ENCODE measurements at places on chromosomes 12 and 14.

- no peak for DNase-seq
These were observed 57.2 kb upstream of the SCN8A start for GRCh38 chr12:51533799-51534198.

DNA sequence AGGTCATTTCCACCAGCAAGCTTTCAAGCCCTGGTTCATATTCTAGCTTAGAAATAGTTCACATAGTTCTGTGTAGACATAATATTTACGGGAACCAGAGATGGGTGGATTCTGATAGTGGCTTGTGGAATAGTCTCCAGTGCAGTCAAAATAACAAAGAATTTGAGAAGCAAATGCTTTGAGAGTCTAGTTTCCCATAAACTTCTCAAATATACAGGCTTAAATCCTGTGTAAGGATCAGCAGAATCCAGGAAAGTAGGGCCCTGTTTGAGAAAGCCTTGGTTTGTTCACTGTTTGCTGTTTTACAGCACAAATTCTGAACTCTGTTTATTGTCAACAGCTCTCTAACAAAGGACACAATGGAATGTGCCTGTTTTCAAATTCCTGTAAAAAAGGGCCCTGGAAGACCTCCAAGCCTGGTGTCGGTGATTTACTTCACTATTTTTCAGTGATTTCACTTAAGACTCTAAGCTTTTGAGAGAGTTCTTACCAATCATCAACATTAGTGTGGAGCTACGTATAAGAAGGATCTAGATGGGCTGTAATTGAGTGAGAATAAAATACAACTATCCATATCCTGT lies 11.4 kb upstream of the FOS start:
- DNase-seq: no peak

GRCh38 chr12:15278816-15279658 lies 43.3 kb upstream of the PTPRO start:
- DNase-seq: no peak

DNA sequence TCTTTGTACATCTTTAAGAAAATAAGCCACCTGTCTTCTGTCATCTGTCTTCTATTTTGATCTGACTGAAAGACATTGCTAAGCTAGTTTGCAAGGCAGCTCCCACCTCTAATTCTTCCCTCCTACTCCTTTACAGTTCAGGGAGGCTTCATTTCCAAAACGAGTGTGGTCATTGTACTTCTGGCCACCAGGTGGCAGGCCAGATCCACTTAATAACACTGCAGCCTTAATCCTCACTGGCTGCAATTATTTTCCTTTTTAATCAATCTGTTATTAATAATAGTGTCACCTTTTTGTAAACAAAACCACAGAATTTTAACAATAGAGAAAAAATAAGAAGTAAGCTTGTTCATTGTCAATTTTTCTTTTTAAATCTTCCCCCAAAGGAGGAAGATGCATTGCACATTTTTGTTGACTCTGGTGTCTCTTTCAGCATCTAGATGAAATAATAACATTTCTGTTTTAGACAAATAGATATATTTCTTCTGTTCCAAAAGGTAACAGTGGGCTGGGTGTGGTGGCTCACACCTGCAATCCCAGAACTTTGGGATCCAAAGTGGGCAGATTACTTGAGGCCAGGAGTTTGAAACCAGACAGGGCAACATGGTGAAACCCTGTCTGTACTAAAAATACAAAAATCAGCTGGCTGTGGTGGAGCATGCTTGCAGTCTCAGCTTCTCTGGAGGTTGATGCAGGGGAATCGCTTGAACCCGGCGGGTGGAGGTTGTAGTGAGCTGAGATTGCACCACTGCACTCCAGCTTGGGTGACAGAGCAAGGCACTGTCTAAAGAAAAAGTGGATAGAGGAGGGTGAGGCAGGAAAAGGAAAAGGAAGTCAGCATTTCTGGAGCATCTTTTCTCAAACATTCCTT lies 23.3 kb downstream of the GABARAPL1 start:
- DNase-seq: no peak

GRCh38 chr14:104398656-104399055 lies 180.9 kb upstream of the C14orf180 start:
- no peak for DNase-seq

- no peak for DNase-seq
These were observed 28.1 kb upstream of the CNOT2 start for GRCh38 chr12:70214972-70215617.

- DNase-seq: no peak
These were observed 133.8 kb downstream of the SAMD4A start for GRCh38 chr14:54700717-54701116.

- DNase-seq: no peak
These were observed 111.3 kb upstream of the FKBP4 start for GRCh38 chr12:2683283-2684025.

- DNase-seq: no peak
These were observed 83.1 kb upstream of the TSPAN8 start for GRCh38 chr12:71240946-71241345.

DNA sequence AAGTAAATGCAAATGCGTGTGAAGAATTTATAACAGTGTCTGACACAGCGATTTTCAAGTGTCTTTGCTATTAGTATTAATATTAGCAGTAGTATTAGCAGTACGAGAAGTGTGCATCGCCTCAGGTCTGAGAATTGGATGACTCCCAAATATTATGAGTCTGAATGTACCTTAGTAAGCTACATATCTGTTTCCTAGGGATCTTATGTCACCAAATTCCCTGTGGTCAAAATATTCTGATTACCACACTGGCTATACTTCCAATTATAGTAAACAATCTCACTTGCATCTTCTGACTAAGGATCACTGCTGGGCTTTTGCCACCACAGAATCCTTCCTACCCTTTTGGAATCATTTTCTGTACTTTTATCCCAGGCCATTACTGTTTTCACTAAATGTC lies 396.0 kb upstream of the MIS18BP1 start:
- no peak for DNase-seq

- DNase-seq: no peak
These were observed 63.7 kb upstream of the BDKRB2 start for GRCh38 chr14:96140952-96141351.

- no peak for DNase-seq
These were observed 52.6 kb downstream of the RASSF8 start for GRCh38 chr12:26011099-26011498.

- DNase-seq: no peak
These were observed 63.7 kb downstream of the FBXL14 start for GRCh38 chr12:1530592-1531152.

- DNase-seq: no peak
These were observed 29.5 kb upstream of the HIGD1C start for GRCh38 chr12:50922820-50923219.

DNA sequence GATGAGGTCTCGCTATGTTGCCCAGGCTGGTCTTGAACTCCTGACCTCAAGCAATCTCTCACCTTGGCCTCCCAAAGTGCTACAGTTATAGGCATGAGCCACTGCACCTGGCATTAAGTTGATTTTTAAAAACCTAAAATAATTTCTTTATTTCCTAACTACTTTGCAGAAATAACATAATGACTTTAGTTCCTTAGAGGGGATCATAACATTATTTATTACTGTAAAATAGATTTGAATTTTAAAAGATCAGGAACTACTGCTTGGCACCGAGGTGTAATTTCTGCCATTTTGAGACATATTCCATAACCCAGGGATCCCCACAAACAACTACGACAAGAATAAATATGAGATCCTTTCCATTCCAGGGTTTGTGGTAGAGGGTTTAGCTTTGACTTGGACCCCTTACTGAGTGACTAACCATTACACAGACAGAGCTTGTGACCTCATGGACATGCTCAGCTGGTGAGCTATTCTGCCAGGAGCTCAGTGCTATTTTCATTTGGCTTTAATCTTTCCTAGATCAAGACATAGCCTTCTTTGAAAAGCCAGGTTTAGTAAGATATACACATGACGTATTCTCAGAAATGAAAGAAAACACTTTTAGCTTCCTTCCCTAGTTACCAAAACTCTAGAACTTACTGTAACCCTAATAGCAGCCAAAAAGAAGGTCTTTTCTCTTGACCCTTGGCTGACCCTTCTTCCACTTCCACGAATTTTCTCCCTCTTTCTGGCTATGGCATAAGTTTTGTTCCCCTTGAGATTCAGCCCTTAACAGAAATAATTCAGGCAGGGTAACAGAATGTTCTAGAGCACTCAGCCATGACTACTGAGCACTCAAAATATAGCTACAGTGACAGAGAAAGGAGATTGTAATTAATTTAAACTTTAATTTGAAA lies 75.1 kb upstream of the NUDT4 start:
- DNase-seq: no peak

DNA sequence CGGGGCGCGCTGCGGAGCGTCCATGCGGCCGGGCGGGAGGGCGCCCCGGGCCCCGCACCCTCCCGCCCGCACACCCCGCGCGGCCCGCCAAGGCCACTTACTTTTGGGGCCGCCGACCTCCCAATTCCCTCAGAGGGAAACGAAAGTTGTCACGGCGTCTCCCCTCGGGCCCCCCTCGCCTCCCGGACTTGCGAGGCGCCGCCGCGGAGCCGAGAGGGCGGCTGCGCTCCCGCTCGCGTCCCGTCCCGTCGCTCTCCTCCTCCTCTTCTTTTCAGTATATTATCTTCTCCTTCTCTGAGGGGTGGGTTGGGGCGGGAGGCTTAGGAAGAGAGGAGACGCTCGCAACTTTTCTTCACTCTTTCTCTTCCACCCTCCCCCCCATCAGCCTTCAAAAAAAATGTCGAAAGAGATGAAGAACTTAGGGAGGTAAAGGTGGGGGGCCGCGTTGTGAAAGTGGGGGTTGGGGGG lies 613 bp downstream of the DUSP16 start:
- DNase-seq: peak; percentile 24

GRCh38 chr12:91890742-91891141 lies 254.9 kb downstream of the BTG1 start:
- no peak for DNase-seq

GRCh38 chr12:75954041-75954440 lies 77.5 kb downstream of the PHLDA1 start:
- DNase-seq: no peak

DNA sequence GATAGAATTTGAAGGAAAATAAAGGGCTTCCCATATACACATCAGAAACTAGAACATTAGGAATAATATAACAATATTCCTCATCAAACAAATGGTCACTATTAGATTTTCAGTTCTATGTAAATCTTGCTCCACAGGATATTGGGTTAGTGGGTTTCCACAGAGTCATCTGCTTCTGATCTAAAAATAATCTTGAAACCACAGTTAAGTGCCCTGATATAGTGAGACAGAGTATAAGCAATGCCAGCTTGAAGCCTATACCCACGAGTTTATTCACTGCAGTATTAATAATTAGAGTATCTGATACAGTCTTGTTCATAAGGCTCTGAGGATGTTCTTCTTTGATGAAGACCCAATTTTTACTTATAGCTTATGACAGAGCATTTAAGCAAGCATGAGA lies 74.5 kb upstream of the ATF7IP start:
- no peak for DNase-seq

- DNase-seq: no peak
These were observed 4.6 kb downstream of the KRT80 start for GRCh38 chr12:52187206-52187605.

- DNase-seq: no peak
These were observed 7.3 kb downstream of the IL31 start for GRCh38 chr12:122166422-122167349.

DNA sequence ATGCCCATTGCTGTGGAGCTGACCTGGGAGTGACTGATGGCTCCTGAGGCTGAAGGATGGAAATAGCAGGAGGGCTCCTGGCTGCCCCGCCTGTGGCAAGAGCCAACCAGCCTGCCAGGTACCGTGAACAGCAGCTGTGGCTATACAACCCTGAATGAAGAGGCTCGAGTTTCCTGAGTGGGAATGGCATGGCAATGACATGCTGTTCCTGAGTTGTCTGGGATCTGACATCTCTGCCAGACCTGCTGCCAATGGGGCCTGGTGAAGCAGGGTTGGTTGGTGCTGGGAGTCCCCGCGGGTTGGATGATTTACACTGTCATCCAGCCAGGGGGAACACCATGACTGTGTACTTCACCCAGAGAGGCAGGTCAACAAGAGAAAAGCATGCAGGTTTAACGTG lies 31.8 kb upstream of the LRRC10 start:
- no peak for DNase-seq
